ENCODE measurements at places on chromosomes 3 and 15. TPM values are rescaled to one million over a fixed set of nuclear protein-coding genes. Genes with fewer than 3 reads are reported as not detected.

DNA sequence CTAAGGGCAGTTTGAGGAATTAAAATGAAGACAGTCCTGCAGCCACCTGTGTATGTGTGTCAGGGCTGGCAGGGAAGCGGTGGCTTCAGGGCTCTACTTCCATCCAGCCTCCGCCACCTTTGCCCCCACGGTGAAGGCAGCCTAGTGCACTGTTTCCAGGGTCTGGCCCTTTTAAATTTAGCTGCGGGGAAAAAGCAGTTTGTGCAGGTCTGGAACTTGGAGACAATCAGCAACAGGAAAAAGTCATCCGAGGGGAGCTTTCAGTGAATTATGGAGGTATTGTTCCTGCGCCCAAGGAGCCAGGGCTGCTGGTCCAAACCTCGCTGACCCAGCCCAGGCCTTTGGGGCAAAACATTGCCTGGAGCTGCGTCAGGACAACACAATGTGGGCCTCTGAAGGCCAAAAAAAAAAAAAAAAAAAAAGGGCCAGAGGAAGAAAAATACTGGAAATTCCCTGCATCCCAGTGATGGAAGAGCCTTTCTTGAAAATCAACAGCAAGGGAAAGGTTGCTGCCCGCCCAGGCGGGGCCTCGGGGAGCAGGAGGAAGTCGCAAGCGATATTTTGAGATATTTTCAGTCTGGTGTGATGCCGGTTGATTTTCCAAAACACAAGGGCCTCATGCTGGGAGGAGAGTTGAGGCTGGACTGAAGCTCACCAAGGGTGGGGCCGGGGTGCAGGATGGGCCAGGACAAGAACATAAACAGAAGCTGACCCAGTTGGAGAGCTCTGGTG, 25.5 kb upstream of the FGD5 start:
- H3K36me3 ChIP-seq: no peaks in the 10 kb centered on the region
- DNase-seq: no peak
- H3K27me3 ChIP-seq: peaks cover 25% of the 10 kb centered on the region

DNA sequence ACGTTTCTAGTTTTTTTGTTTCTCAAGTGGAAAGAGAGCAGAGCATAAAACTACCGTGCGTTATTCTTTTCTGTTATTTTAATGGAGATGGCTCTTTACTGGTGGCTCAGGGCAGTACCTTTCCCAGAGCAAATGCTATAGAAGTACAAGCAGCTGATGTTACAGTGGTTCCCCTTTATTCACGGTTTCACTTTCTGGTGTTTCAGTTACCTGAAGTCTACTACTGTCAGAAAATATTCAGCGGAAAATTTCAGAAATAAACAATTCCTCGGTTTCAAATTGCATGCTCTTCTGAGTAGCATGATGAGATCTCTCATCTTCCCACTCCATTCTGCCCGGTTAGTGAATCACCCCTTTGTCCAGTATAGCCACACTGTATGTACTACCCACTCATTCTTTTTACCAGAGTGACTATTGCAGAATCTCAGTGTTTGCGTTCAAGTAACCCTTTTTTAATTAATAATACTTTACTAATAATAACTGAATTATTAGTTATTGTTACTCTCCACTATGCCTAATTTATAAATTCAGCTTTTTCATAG, 597.5 kb upstream of the ROBO2 start:
- H3K4me3 ChIP-seq: no peak overlapping the region
- H3K27me3 ChIP-seq: no peaks in the 10 kb centered on the region
- DNase-seq: no peak
- H3K4me1 ChIP-seq: no peaks in the 10 kb centered on the region
- no peaks in the 10 kb centered on the region for H3K36me3 ChIP-seq

FANCD2OS gene
- not detected for total RNA-seq

GRCh38 chr3:64143409-64144130, 81.7 kb downstream of the PRICKLE2 start:
- DNase-seq: no peak
- no peaks in the 10 kb centered on the region for H3K27me3 ChIP-seq
- H3K36me3 ChIP-seq: no peaks in the 10 kb centered on the region

DNA sequence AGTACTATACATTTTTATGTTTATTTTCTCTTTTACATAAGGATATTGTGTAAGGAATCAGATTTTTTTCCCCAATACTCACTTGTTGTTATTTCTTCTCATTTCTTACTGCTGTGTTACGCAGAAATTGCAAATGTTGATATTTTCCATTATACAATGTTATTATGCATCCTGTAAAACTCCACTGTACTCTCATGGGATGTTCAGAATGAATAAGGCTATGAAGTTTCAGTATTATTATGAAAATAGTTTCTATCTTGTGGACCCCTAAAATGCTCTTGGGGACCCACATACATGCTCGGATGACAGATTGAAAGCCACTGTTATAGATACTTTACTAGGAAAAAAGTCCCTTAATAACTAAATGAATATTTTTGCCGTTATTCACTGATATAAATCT, 329.4 kb downstream of the EPHA3 start:
- no peak for DNase-seq
- H3K36me3 ChIP-seq: no peaks in the 10 kb centered on the region
- H3K4me3 ChIP-seq: no peak overlapping the region
- no peaks in the 10 kb centered on the region for H3K4me1 ChIP-seq

GRCh38 chr3:58899159-58899952, 150.5 kb downstream of the CFAP20DC start:
- H3K4me1 ChIP-seq: peaks cover 8% of the 10 kb centered on the region
- H3K36me3 ChIP-seq: no peaks in the 10 kb centered on the region
- DNase-seq: peak; percentile 28
- H3K27me3 ChIP-seq: no peaks in the 10 kb centered on the region
- H3K4me3 ChIP-seq: no peak overlapping the region
- H3K27ac ChIP-seq: no peak overlapping the region

- H3K36me3 ChIP-seq: no peaks in the 10 kb centered on the region
- H3K27ac ChIP-seq: no peak overlapping the region
- H3K27me3 ChIP-seq: no peaks in the 10 kb centered on the region
- no peak overlapping the region for H3K4me3 ChIP-seq
- H3K4me1 ChIP-seq: no peaks in the 10 kb centered on the region
Observed at GRCh38 chr3:28228623-28229022, 12.8 kb upstream of the CMC1 start.

CIDEC gene
- total RNA-seq: not detected

DNA sequence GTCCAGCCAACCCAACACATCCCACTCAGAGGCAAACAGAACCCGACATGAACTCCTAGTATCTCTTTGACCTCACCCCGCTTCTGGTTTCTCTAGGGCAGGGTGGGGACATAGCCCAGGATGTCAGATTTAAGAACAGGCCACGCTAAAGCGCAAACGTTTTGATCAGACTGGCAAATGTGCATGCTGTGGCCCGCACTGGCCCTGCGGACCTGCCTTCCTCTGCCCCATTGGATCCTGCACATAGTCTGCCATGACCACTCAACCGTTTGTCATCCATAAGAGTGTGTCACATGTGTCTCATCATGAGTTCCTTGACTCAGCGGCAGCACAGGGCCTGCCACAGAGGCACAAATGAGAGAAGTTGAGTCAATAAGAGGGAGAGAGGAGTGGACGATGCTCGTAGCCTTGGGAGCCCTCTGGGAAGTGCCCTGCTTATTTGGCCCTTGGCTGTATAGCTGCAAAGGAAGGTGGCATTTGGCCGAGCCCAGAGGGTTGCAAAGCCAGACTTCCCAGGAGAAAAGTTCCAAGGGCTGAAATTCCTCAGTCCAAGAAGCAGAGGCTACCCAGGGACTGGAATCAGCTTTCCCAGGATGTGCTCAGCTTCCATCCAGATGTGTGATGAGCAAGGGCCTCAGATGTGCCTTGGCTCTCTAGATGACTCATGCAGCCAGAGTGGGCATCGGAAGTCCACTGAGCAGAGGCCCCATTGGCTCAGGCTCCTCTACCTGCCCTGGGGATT, 55.5 kb upstream of the SLCO2A1 start:
- H3K4me3 ChIP-seq: no peak overlapping the region
- no peak for DNase-seq
- H3K36me3 ChIP-seq: no peaks in the 10 kb centered on the region
- peaks cover 2% of the 10 kb centered on the region for H3K27me3 ChIP-seq

DNA sequence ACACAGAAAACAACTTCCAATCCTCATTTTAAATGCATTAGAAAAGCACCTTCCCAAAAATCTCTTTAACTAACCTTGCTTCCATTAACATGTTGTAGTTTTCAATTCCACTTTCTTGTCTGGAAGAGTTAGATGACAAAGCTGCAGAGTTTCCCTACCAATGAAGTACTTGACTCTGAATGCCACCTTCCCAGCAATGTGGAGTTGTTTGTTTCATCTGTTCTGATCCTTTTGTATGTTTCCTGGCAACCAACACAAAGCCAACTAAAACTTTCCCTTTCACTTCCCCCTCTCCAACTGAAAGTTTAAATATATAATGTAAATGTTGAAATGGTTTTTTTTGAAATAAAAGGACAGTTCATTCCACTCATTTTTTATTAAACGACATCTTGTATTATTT, at the start of gene WDR49:
Gene WDR49 (minus strand): TSS at position 183 of the 400 bp plus-strand sequence. CDS start 517 bp downstream, outside the sequence.
- peaks cover 4% of the 10 kb centered on the region for H3K4me1 ChIP-seq
- no peaks in the 10 kb centered on the region for H3K27me3 ChIP-seq
- H3K36me3 ChIP-seq: no peaks in the 10 kb centered on the region
- H3K4me3 ChIP-seq: no peak within 1 kb of the TSS

RAB43 gene
- 56.0 TPM for total RNA-seq

GRCh38 chr3:141105828-141106628, 54.9 kb downstream of the SPSB4 start:
- DNase-seq: peak; percentile 80
- H3K4me3 ChIP-seq: no peak overlapping the region
- H3K27me3 ChIP-seq: peaks cover 3% of the 10 kb centered on the region
- H3K4me1 ChIP-seq: no peaks in the 10 kb centered on the region
- no peaks in the 10 kb centered on the region for H3K36me3 ChIP-seq
- no peak overlapping the region for H3K27ac ChIP-seq

GOLGA6B gene
- not detected for total RNA-seq

GOLGA6L26 gene
- not detected for total RNA-seq

MITF gene
- not detected for total RNA-seq

- DNase-seq: no peak
- no peaks in the 10 kb centered on the region for H3K4me1 ChIP-seq
- H3K27me3 ChIP-seq: no peaks in the 10 kb centered on the region
- no peaks in the 10 kb centered on the region for H3K36me3 ChIP-seq
- no peak overlapping the region for H3K27ac ChIP-seq
- H3K4me3 ChIP-seq: no peak overlapping the region
Observed at GRCh38 chr15:87207990-87208580, 1048.5 kb downstream of the NTRK3 start.

DNA sequence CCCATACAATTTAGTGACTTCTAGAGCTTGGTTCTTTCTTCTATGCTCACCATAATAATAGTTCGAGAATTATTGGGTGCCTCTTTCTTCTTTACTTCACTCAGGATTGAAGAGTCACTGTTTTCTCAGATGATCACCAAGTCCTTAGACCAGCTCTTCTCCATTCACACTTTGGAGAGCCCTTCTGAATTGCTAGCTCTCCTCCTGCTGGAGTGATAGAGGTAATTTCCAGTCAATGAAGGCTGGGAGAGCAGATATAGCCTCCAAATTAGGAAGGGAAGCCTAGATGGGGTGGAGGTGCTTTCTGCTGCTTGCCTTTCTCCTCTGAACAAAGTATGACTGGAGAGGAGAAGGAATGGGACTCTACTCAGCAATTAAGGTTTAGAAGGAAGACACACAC, 10.7 kb upstream of the BBX start:
- no peaks in the 10 kb centered on the region for H3K36me3 ChIP-seq
- no peaks in the 10 kb centered on the region for H3K4me1 ChIP-seq
- H3K27me3 ChIP-seq: peaks cover 18% of the 10 kb centered on the region
- H3K4me3 ChIP-seq: no peak overlapping the region
- no peak for DNase-seq

SPSB4 gene
- total RNA-seq: not detected

APOD gene
- not detected for total RNA-seq

GRCh38 chr3:86731501-86731901, 259.4 kb downstream of the VGLL3 start:
- H3K27ac ChIP-seq: no peak overlapping the region
- H3K4me1 ChIP-seq: no peaks in the 10 kb centered on the region
- no peak for DNase-seq
- no peak overlapping the region for H3K4me3 ChIP-seq
- H3K27me3 ChIP-seq: no peaks in the 10 kb centered on the region

GRCh38 chr3:78112291-78113010, 1072.6 kb downstream of the ROBO2 start:
- no peak for DNase-seq
- no peak overlapping the region for H3K4me3 ChIP-seq
- H3K27ac ChIP-seq: no peak overlapping the region
- H3K27me3 ChIP-seq: no peaks in the 10 kb centered on the region
- H3K36me3 ChIP-seq: no peaks in the 10 kb centered on the region

DNA sequence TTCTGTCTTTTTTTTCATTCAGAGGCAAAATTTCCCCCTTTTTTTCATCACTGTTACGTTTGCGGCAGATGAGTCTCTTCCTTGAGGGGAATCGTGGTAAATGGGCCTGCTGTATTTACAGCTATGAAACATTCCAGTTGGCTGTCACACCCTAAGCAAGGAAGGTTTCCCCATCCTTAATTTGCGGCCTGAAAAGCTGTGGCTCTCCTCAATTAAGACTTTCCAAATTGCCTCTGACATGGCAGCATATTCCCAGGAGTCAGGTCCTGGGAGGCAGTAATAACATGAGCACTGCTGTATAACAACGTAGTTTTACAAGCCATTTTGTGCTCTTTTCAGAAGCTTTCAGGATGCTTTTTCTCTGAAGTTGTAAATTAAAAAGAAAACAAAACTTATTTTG, 420.9 kb downstream of the LPP start:
- H3K27me3 ChIP-seq: no peaks in the 10 kb centered on the region
- H3K27ac ChIP-seq: no peak overlapping the region
- no peak overlapping the region for H3K4me3 ChIP-seq

CCK gene
- not detected for total RNA-seq

CD86 gene
- total RNA-seq: 1.5 TPM

GRCh38 chr15:57824186-57824585, 117.7 kb downstream of the POLR2M start:
- DNase-seq: no peak
- H3K27me3 ChIP-seq: peaks cover 10% of the 10 kb centered on the region
- no peak overlapping the region for H3K27ac ChIP-seq
- H3K4me1 ChIP-seq: peaks cover 2% of the 10 kb centered on the region

GRCh38 chr3:105826778-105827634, 41.8 kb downstream of the CBLB start:
- no peaks in the 10 kb centered on the region for H3K27me3 ChIP-seq
- no peak for DNase-seq
- peak overlapping the region; percentile 26 for H3K4me3 ChIP-seq
- peaks cover 79% of the 10 kb centered on the region for H3K36me3 ChIP-seq

TGM5 gene
- total RNA-seq: 0.37 TPM

- H3K27ac ChIP-seq: peak within 1 kb of the TSS; percentile 99
- DNase-seq: peak; percentile 95
- peaks cover 16% of the 10 kb centered on the region for H3K36me3 ChIP-seq
- H3K27me3 ChIP-seq: peaks cover 2% of the 10 kb centered on the region
- peak within 1 kb of the TSS; percentile 87 for H3K4me3 ChIP-seq
Observed at GRCh38 chr15:40593588-40594428, at the start of gene KNL1. TSS of gene KNL1 (plus strand) at chr15:40594249. CDS start at chr15:40602932, 8,683 bp downstream.

GRCh38 chr3:154933581-154933980, 146.5 kb upstream of the MME start:
- DNase-seq: no peak
- H3K4me1 ChIP-seq: no peaks in the 10 kb centered on the region
- H3K27me3 ChIP-seq: no peaks in the 10 kb centered on the region
- no peaks in the 10 kb centered on the region for H3K36me3 ChIP-seq

- H3K4me1 ChIP-seq: peaks cover 7% of the 10 kb centered on the region
- no peaks in the 10 kb centered on the region for H3K36me3 ChIP-seq
- H3K27ac ChIP-seq: no peak overlapping the region
- H3K4me3 ChIP-seq: no peak overlapping the region
- DNase-seq: no peak
Observed at GRCh38 chr15:63086947-63087346, 34.7 kb upstream of the LACTB start.

- no peaks in the 10 kb centered on the region for H3K36me3 ChIP-seq
- no peak for DNase-seq
- peaks cover 16% of the 10 kb centered on the region for H3K4me1 ChIP-seq
Observed at GRCh38 chr3:177351757-177352158, 154.5 kb upstream of the TBL1XR1 start.

Measured in activated CD8-positive, alpha-beta T cell treated with anti-CD3 and anti-CD28 coated beads, Interleukin-2, amount 10 ng/mL, durations not matched to agents 7 days and 5 days (primary cell).